ENCODE measurements at places on chromosomes 1 and 21.

DNA sequence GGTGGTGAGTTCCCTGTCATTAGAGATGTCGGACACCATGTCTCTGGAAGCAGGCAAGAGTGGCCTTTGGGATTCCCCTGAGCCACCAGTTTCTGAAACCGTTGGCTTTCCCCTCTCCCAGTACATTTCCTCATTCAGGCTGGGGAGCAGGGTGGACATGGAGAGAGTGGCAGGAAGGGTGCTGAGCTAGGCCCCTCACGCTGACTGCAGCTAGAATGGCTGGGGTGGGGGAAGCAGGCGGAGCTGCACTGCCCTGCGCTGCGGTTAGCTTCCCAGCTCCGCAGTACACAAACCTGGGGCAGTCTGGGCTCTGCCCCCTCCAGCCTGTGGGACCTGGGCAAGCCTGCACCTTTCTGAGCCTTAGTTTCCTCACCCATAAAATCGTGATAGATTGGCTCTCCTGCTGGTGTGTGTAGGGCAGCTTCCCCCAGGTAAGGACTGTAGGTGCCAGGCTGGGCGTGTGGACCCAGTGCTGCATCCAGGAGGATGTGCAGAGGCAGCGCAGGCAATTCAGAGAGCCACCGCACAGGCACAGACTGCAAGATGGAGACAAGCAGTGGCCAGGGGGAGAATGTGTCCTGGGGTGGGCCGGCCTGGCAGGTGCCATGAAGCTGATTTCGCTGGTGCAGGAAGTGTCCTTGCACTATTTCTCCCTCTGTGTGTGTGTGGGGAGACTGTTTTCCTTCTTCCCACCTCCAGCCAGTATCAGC is 3.0 kb downstream of the PLA2G2F start:
- no peak for DNase-seq

DNA sequence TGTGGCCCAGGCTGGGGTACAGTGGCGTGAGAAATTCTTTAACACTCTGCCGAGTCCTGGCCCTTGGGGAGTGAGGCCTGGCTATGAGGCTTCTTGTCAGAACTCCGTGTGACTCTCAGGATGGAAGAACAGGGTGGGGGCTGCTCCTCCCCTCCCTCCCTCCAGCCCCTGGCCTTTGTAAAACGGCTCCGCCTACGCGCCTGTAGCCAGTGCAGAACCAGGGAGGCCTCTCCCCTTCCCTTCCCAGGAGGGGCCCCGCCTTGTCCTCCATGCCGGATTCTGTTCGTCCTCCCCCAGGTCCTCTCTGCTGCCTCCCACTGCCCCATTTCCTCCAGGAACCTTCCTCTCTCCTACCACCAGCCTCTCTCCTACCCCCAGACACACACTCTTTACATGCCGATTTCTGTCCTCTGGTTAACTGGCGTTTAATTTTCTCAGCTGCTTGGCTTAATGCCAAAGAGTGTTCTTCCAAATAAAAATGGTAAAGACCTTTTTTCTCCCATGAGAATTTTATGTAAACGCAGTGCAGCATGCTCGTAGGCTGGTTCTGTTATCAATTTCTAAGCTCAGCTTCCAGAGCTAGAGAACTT is 21.0 kb downstream of the PDE9A start:
- DNase-seq: no peak

DNA sequence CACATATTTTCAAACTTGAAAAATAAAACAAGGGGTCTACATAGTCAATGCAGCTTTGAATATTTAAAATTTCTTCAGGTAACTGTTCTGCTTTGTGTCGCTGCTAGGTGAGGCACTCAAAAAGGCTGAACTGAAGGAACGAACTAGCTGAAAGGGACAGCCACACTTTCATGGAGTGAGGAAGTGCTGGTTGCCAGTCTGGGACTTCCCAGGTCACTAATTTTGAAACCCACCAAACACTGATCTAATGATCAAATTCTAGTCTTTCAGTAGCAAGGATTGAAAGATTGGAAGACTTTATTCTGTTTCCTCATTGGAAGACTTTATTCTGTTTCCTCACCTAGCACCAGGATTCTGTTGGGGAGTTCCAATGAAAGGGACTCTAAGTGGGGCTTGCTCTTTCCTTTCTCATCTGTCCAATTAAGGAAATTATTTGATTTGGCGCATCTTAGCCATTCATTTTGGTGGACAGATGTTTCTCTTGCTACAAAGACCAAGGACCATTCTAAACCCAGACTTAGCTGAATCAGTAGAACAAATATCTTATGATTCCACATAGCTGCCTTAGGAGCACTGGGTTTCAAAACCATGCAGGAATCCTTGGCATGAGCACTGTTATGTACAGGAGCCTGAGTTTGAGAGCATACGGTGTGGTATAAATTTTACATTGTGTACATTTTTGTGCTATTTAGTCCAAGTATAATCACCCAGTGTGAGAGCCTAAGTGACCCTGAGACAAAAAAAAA is 10.9 kb upstream of the ARID1A start:
- no peak for DNase-seq

DNA sequence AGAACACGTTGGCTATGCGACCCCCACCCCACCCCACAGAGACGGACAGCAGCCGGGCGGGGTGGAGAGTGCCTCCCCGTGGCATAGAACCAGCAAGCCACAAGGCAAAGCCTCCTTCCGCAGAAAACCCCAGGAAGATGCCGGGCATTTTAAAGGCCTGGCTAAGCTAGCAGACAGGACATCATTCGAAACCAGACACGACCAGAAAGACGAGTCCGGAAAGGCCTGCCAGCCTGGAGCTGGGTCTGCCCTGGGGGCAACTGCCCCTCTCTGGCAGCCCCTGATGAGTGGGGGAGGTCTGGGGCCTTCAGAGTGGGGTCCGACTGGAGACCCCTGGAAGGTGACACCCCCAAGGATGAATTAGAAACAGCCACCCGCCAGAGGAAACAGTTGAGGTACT is 8.5 kb downstream of the FTCD start:
- no peak for DNase-seq

GRCh38 chr1:188670837-188671236 is 1806.8 kb downstream of the BRINP3 start:
- no peak for DNase-seq

Measured in central memory CD4-positive, alpha-beta T cell (primary cell).